CD4-positive, alpha-beta T cell treated with Interleukin-2 at 100 ng/mL for 4 hours (primary cell): ENCODE measurements at places on chromosomes 16 and 17.
A peak's percentile ranks its signal among the peaks of the same experiment; 100 is the strongest.

DNA sequence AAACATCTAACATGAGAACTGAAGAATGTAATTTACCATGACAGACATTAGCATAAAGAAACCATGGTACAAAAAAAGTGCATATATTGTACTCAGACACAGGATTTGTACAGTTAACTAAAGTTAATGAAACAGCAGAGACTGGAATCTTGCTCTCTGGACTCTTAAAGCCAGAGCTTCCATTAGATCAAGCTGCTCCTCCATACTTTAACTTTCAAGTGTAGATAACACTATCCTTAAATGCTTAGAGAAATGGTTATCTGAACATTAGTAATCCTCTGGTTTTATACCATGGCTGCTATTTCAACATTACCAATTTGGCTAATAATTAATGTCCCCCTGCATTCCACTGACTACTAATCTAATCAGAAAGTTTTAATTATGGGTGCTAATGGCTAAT is 3.1 kb downstream of the NUDT21 start:
- DNase-seq = no peak

DNA sequence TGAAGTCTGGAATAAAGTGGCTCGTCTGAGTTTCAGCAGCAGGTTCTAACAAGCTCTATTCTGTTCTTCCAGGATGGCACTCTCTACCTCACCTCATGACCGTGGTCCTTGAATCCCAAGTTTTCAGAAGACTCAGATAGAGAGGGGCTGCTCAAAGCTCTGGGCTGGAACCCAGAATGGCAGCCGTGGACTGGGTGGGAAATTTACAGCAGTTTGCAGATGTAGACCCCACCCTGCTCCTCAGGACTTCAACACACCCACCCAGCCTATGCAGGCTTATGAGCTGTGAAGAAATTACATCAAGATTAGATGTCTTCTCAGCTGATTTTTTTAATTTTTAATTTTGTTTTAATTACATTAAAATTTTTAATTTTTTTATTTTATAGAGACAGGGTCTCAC is 59.4 kb downstream of the METRNL start:
- DNase-seq = no peak

DNA sequence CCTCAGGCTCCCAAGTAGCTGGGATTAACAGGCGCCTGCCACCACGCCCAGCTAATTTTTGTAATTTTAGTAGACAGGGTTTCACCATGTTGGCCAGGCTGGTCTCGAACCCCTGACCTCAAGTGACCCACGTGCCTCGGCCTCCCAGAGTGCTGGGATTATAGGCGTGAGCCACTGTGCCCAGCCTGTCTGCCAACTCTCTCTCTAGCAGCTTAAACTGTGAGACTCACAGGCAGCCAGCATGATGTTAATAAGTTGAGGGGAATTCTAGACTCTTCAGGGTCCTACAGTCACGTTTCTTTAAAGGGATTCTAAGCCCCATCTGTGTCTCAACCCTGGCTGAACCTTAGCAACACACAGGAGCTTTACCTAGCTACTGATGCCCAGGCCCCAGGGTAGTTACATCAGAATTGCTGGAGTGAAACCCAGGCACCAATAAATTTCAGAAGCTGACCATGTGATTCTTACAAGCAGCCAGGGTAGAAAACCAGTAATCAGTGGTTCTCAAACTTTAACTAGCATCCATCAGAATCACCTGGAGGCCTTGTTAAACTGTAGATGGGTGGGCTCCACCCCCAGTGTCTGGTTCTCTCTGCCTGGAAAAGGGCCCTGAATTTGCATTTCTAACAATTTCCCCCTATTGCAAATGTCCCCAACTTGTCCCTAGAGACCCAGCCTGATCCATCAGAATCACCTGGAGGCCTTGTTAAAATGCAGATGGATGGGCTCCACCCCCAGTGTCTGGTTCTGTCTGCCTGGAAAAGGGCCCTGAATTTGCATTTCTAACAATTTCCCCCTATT is 30.7 kb downstream of the GPRC5B start:
- no peak for DNase-seq

DNA sequence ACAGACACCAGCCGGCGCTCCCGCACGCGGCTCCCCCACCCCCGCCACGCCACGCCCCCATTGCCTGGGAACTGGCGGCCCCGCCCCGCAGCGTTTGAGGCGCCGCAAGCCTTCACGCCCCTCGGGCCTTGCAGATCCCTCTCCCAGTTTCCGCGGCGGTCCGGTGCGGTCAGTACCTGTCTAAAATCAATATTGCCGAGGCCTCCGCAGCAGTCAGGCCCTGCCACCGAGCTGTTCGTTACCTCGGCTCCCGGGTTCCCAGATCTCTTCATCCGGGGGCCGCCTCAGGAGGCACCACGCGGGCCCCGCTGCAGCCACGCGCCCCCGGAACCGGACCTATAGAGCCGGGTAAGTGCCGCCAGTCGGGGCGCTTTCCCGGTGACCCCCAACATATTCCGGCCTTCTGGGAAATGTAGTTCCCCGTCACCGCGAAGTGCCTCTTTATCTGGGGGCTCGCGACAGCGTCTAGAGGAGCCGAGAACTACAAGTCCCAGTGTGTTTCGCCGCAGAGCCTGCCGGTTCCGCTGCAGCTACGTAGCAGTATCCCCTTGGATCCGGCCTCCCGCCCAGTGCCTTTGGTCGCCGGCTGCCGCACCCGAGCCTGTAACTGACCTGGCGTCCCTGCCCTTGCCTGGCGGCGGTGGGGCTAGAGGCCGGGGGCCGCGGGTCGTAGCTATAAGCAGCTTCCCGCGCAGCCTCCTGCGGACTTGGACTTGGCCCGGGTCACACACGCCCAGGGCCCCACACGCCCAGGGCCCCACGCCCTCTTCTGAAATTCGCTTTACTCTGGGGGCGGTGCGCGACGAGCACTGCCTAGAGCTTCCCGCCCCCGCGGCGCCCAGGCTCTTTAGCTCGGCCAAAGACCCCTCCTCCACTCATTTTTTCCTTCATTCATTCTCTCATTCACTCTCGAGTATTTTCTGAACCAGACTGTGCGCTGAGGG is at the start of gene PEMT:
PEMT (minus strand) TSS at position 354 of the 944 bp plus-strand sequence; CDS start at position 272, 82 bp downstream.
- peak; percentile 96 for DNase-seq

GRCh38 chr16:84054916-84055315 is 12.3 kb upstream of the SLC38A8 start:
- no peak for DNase-seq

GRCh38 chr16:17082095-17082882 is 388.5 kb downstream of the XYLT1 start:
- no peak for DNase-seq

DNA sequence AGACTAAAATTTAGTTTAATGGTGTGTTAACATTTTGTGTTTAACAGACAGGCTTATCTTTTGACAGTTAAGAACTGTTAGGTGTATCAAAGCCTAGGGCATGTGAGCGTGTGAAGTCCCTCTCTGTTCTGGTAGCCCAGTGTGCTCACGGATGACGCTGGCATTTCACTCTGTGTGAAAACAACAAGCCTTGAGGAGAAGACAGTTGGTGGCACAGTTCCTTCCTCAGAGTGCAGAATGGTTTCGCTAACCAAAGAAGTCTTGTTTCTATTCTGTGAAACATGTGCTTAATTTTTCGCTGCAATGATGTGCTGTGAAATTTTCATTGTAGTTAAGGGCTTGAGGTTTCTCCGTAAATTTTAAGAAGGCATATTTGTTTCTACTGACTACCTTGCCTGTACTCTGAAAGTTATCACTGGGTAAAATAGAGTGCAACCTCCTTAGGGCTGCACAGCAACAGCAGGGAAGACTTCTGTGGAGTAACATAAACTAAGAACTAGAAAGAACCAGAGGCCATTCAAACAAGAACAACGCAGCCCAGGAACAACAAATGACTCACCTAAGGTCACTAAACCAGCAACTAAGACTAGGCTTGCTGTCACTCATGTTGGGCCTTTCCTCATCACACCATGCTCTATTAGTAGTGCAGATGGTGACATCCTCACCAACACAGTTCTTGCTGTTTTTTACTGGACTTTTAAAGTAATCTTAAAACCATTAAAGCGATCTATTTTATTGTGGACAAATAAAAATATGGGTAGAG is 33.4 kb downstream of the BRD7 start:
- peak; percentile 32 for DNase-seq

DNA sequence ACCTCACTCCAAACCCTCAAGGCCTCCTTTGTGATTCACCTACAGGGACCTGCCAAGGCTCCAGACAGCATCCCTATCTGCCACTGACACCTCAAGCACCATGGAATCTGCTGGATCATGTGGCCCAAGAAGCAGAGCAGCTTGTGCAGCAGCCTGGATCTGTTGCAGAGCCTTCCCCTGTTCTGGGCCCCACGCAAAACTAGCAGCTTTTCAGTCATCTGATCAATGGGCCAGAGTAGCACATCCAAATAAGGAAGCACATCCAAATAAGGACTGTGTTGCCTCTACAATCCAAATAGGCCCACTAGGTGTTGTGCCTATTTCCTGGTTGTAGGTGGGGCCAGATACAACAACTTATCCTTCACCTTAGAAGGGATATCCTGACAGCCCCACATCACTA is 97.1 kb upstream of the GNAO1 start:
- DNase-seq = no peak
